Endothelial cell of umbilical vein (primary cell): ENCODE measurements at places on chromosomes 6 and 20. TPM values are rescaled to one million over a fixed set of nuclear protein-coding genes. Genes with fewer than 3 reads are reported as not detected.

The SLC35A1 gene
- total RNA-seq = 12.9 and 13.0 TPM in 2 replicates

- no peak for DNase-seq
These were observed 510.7 kb upstream of the ZNF337 start for GRCh38 chr20:26207237-26207966.

DNA sequence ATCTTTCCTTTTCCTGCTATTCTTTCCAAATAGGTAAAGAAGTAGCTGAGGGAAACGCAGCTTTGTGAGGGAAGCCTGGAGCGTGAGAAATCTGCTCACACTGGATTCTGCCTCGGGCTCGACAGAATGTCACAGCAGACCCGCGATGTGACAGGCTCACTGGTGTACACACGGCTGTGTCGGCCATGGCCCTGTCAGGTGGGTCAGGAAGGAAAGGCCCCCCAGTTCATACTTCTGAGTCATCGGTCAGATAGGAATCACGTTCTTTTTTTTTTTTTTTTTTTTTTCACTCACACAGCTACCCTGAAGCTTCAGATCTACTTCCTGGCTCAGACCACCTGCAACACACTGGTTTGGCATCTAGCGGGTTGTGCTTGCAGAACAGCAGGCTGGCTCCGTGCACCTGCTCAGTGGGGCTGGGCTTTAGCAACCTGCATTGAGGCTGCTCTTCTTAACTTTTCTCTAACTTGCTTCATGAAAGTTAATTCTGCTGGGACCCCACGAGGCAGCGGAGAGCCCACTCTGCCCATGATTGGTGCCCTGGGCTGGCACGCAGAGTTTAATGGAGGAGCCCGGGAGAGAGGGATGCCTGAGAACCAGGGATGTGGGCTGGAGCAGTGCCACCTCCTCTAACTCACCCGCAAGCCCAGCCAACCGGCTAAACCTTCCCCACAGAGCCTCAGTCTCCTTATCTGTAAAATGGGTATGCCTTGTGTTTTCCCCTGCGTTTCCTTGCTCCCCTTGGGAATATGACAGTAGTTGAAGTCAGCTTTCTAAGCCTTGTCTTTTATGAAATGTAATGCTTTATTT, 61.5 kb upstream of the FNDC1 start:
- DNase-seq = no peak

DNA sequence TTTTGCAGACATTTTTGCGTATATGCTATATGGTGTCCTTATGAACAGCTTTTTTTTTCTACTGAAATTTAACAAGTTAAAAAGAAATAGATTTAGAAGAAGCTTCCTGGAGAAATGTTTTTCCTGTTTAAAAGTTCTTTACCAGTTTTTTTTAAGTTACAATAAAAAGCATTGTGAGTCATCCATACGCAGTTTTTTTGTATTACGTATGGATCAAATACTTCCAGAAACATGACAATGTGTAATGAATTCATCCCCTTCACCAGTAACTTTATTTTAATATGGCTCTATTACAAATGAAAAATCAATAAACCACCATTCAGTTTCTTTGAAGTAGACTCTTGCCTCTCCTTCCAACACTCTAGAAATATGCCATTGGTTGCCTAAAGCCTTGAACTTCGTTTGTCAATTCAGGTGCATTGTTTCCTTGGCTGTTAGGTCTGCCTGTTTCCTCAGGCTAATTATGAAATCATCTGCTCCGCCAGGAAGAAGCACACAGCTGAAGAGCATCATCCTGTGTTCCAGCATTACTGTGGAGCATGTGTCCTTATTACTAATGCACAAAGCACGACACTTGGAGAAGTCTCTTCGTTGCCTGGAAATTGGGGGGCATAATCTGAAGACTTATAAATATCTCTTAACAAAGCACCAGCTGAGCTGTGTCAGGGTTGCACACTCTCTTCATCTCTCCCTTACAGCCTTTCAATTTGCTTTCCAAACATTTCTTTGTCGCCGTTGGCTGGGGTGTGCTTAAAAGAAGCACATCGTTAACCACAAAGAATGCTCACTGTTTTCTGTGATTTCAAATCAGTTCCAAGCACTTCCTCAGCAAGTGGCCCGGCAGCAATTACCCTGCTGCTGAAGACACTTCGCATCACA, 9.6 kb downstream of the MOXD1 start:
- no peak for DNase-seq

GRCh38 chr6:118808793-118809638, 84.9 kb upstream of the ASF1A start:
- no peak for DNase-seq
